ENCODE measurements at places on chromosomes 7 and 10. TPM values are rescaled to one million over a fixed set of nuclear protein-coding genes. Genes with fewer than 3 reads are reported as not detected.

DNA sequence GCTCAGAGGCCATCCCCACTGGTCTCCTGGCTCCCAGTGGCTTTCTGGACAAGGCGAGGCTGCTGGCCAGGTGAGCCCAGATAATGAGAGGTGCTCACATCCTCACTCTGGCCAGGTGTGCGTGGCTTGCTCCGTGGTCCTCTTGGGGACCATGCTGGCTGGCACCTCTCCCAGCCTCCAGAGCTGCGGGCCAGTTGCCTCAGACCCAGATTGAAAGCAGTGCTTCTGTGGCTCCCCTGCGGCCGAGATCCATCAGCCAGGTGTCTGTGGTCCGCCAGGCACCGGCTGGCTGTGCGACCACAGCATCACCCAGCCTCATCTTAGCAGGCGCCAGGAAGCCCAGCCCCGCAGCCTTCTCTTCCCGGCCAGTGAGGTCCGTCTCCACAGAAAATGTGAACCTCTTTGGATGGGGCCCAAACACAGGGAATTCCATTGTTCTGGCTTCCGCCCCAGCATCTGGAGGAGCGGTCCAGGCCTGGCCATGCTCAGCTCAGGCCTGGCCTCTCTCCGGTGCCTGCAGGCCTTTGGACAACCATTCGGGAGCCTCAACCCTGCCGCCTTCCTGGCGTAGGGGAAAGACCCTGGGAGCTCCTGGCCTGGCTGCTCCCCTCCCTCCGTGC, 5.2 kb upstream of the TTYH3 start:
- DNase-seq, result no peak

GRCh38 chr10:129151281-129151680, 315.8 kb upstream of the MGMT start:
- DNase-seq, result no peak

DNA sequence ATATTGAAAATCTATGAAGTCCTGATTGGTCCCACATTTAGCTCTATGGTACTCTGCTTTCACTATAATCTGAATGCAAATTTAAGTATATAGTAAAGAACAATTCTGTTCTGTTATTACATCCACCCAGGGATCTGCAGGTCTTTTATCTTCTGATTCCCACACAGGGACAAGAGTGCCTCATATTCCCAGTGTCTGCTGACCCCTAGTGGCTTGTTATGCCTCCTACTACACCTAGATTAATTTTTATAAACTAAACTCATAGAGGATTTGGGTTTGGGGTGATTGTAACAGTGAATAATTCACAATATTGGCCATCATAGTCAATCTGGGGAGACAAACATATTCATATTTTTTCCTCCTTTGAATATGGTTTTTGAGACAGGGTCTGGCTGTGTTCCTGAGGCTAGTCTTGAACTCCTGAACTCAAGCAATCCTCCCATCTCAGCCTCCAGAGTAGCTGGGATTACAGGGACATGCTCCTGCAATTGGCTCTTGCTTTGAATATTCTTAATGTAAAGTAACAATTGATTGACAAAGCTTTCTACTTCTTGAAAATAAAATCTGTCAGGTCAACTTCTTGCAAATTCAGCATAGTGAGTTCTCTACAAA, 282.1 kb downstream of the KCND2 start:
- DNase-seq, result no peak

DNA sequence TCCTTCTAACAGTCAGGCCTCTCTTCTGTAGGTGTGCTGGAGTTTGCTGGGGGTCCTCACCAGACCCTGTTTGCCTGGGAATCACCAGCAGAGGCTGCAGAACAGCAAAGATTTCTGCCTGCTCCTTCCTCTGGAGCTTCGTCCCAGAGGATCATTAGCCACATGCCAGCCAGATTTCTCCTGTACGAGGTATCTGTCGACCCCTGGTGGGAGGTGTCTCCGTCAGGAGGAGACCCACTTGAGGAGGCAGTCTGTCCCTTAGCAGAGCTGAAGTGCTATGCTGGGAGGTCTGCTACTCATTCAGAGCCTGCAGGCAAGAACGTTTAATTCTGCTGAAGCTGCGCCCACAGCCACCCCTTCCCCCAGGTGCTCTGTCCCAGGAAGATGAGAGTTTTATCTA, 611.1 kb upstream of the COBL start:
- DNase-seq, result no peak

- no peak for DNase-seq
These were observed 65.5 kb downstream of the CPVL start for GRCh38 chr7:29080803-29081202.

Gene C10orf62
- total RNA-seq, result not detected

DNA sequence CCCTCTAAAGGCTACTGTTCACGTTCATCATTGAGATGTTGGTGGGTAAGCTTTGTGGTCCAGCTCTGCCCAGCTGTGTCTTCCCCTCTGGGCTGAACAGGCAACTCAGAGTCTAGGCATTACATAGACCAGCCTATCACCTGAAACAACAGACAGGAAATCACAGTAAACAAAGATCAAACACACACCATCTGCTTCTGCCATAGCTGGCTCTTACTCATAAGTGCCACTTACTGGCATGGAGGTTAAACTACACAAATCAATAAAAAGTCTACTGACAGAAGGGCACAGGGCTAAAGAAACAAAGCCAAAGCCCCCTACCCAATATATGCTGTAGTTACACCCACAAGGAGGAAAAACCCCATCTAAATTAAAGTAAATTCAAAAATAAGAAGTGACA, 35.0 kb downstream of the SEPTIN14 start:
- DNase-seq, result no peak

- no peak for DNase-seq
These were observed 15.4 kb upstream of the FKBP9 start for GRCh38 chr7:32941681-32942414.

Gene HGF
- total RNA-seq, result not detected

GRCh38 chr10:103467406-103467805, 8.7 kb upstream of the CALHM1 start:
- no peak for DNase-seq

Gene PTPN20
- 1.0 TPM for total RNA-seq

GRCh38 chr7:38190011-38190410, 12.0 kb downstream of the STARD3NL start:
- no peak for DNase-seq

Gene RBM28
- total RNA-seq, result 22.1 TPM

- no peak for DNase-seq
These were observed 471.0 kb downstream of the SH2D4B start for GRCh38 chr10:81008726-81009125.

GRCh38 chr7:69245646-69246045, 352.6 kb upstream of the AUTS2 start:
- no peak for DNase-seq

DNA sequence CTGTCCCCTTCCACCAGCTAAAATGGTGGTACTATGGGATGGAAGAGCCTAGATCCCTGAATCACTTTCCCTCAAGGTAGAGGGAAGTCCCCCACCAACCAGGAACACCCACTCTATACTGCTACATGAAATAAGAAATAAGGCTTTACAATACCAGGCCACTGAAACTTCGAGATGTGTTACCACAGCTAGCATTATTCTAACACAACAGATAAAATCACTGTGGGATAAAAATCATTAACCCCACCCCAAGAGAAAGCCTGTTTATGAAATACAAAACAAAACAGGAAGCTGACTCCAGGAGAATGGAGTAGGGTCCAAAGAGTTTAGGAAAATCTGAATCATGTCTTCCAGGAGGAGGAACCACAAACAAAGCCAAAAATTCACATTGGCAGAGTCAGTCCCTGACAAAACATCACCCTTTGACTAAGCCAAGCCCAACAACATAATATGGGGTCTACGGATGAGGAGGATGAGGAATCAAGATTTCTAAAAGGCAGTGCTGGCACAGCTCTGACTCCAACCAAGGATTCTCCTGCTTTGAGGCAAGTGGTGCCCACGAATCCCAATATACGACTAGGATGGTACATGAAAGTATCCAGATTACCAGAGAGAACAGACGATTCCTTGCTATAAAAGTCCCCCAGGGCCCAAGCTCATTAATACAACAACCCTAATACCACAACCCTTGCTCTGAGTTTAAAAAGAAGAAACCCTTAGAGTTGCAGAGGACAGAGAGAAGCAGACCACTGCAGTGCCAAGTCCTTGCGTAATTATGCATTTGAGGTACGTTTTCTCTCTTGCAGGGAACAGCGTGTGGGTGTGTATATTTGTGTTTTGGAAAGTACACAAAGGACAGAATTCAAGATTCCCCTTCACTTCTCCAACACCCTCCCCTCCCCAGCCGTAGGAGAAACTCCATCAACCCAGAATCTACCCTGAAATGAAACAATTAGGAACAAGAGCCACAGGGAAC, 23.7 kb downstream of the XPNPEP1 start:
- no peak for DNase-seq

DNA sequence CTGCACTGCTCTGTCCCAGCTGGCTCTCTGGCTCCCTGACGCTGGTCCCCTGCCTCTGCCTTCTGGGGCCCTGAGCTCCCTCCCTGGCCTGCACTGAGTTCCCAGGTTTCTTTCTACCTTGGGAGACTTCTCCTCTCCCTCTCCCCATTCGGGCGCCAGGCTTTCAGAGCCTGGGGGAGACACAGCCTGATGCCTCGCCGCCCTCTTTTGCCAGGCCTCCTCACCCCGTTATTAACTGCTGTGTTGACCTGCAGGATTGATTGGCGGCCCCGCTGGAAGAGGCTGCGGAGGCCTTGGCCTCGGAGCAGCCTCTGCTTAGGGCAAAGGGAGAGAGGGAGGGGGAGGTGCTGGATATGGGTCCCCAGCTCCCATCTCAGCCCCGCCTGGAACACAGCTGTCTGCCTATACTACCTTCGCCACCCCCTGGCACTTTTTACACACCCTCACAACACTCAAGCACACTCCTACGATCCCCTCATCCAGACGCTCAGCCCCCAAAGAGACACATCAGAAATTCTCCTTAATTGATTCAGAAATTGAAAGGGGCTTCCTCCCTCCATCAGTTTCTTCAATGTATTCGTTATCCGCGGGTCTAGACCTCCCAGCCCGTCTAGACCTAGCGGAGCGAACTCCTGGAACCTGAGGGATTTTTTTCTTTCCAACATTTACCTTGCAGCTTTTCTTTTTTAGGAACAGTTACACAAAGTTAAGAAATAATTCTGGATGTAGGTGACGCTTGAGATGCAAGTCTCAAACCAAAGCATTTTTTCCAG, 7.1 kb upstream of the PAX2 start:
- DNase-seq, result no peak

DNA sequence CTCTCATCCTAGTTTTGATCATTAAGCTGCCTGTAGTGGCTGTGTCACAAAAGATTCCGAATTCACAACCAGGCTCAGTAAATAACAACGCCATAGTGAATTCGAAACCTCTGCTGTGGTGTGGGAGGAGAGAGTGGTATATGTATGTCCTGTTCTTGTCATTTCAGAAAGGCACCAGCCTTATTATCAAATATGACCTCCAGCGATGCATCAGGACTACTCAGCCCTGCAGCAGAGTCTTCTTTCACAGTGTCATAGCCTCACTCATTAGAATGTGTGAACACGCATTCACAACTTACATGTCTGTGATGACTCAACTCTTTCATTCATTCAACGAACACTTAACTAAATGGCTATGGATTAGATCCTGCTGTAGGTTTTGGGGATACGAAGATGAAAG, 15.3 kb downstream of the AOC1 start:
- no peak for DNase-seq

DNA sequence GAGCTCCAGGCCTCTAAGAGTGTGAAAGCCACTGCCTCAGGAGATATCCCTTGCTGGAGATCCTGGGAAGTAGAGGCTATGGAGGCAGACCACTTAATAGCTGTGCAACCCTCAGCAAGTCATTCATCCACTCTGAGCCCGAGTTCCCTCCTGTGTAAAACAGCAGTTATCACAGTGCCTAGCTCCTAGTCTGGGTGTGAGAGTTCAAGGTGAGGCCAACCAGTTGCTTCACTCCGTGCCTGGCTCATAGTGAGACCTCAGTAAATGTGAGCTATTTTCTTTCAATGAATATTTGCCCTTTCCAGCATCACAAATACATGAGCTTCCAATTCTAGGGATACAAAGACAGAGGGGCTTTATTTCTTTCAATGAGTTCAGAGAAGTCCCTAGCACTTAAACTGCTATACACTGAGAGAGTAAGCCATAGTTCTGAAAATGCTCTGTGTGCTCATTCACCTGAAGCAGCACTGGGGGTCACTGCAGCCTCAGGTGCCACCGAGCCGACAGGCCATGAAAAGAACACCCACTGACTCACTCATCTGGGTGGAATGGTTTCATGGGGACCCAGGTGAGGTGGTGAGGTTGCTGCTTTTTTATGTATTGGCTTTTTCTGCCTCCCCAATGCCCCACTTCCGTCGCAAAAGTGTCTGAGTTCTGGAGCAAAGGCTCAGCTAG, 259.8 kb downstream of the KCNMA1 start:
- no peak for DNase-seq

DNA sequence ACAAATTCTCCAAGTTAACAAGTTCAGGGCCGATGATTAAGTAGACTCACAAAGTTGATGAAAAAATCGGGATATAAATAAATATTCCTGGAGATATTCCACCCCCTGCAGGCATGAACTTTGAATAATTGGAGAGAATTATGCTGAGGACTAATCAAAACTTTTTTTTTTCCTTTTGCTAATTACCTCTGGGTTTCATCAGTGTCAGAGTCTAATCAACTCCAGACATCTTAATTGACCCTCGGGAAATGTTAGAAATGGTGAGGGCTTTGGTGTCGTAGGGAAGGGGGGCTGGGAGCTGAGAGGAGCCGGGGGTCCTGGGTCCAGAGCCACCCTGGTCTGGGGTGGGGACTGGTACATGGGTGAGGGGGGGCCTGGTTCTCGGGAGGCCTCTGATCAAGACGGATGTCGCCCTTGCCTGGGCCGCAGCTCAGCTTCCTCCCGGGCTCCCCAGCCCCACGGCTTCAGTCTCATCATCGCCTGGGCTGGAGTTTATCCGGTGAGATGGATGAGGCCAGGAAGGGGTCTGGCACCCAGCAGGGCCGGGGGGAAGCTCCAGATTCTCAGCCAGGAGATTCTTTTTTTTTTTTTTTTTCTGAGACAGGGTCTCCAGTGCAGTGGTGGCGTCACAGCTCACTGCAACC, 30.4 kb upstream of the ELFN1 start:
- no peak for DNase-seq

Gene CCDC172
- total RNA-seq, result not detected

Gene GNGT1
- total RNA-seq, result not detected

- DNase-seq, result peak; percentile 6
These were observed 74.4 kb downstream of the TPK1 start for GRCh38 chr7:144761493-144761892.

Gene TUBB8
- total RNA-seq, result 0.29 TPM

DNA sequence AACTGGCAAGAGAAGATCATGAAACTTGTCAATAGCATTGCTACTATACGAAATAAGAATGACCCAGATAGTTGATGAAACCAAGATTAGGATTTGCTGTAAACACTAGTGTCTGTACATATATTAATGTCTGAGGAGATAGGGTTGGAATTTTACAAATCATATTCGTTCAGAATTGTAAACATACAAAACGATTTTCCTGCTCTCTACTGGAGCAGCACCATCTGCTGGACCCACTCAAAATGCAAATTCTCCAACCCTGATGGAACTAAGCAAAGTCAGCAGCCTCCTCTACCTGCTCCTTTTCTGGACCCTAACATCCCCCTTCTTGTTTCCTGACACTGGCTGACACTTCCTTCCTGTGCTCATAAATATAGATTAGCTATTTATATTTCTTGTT, 29.4 kb upstream of the SGMS1 start:
- no peak for DNase-seq
